ENCODE measurements at places on chromosomes 16 and 17.

DNA sequence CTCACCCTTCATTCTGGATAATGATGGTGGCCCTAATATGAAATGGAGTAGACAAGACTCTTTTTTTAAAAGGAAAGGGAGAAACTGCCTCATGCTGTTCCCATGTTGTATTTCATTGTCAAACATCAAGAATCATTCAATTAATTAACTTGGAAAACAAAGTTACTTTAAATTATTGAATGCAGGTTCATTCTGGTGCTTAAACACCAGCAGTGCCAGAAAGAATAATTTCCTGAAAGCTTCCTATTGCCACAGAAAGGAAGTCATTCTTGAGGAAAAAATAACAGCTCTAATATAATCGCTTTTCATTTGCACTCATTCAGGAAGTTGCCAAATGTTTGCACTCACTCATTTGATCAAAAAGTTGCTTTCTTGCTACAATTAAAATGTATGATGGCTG lies 497.1 kb upstream of the CDH11 start:
- DNase-seq: no peak

GRCh38 chr17:50412188-50412732 lies 13.8 kb upstream of the ACSF2 start:
- no peak for DNase-seq

DNA sequence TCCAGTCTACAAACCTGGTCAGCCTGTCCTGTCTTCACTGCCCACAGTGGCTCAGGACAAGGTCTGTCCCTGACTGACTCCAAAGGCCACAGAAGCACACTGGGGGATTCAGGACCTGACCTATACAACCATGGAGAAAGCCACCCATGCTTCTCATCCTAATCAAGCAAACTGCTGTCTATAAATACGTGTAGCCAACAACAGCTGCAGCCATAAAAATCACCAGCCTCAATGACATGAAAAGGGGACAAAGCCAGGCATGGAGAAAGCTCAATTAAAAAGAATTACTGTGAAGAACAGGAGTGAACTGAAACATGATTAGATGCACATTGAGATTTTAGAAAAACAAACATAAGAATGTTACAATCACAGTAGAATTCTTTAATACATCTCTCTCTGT lies 170.1 kb downstream of the CDK5R1 start:
- no peak for DNase-seq

- DNase-seq: no peak
Observed at GRCh38 chr17:62657145-62657665, 29.7 kb downstream of the MRC2 start.
